ENCODE measurements at places on chromosomes 16 and 17.

- DNase-seq: no peak
Measured at GRCh38 chr16:57482845-57483545, 3.3 kb downstream of the DOK4 start.

DNA sequence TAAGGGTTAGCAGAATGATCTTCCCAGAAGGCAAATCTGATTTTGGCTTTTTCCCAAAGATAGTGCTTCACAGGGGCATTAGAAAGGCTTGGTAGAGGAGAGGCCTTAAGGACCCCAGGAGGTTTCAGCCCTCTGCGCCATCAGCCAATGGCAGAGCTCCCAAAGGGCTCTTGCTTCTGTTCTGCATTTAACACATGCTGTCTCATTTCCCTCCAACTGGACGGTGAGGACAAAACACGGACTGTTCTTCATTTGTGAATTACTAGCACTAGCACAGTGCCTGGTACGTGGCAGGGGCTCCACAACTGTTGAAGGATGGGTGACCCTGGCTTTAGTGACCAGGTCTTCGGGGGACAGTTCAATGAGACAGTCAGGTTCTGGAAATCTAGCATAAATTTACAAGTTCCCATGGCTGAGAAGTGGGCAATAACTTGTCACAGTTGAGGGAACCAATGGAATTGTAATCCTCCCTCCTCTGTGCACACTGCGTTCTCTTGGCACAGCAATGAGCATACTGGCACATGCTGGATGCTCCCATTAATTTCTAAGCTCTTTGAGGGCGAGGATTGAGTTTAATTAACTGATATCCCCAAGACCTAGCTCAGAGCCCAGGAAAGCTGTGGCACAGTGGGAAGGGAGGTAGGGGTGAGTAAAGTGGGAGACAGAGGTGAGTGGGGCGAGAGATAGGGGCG, 45.4 kb downstream of the COG7 start:
- DNase-seq: no peak

GRCh38 chr16:473046-474043, 47.9 kb downstream of the RAB11FIP3 start:
- DNase-seq: no peak

- DNase-seq: no peak
Measured at GRCh38 chr17:80303824-80304223, 43.2 kb downstream of the RNF213 start.

GRCh38 chr16:30893417-30893743, 497 bp downstream of the BCL7C start:
- no peak for DNase-seq

DNA sequence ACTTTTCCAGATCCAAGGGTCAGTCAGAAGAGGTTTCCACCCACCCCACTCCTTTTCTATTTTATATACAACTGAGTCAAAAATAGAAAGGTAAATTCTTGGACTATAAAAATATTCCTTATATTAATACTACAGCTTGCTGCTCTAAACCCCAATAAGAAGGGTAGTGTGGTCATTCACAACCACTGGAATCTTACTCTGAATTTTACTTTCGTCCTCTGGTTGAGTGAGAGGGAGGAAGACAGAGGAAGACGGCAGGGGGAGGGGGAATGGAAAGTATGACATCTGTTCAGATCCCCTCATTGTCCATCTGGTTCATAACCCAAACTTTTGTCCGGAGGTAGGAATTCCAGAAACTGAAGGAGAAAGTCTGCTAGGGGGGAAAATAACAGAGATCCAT, 67.2 kb downstream of the MAF start:
- DNase-seq: no peak

- DNase-seq: peak; percentile 97
Measured at GRCh38 chr17:75261336-75262111, at the start of the genes GGA3 and MRPS7. Gene GGA3 (minus strand): TSS chr17:75261606. CDS start chr17:75261587, 19 bp downstream. Gene MRPS7 (plus strand): TSS chr17:75261879. CDS start chr17:75261901, 22 bp downstream.

DNA sequence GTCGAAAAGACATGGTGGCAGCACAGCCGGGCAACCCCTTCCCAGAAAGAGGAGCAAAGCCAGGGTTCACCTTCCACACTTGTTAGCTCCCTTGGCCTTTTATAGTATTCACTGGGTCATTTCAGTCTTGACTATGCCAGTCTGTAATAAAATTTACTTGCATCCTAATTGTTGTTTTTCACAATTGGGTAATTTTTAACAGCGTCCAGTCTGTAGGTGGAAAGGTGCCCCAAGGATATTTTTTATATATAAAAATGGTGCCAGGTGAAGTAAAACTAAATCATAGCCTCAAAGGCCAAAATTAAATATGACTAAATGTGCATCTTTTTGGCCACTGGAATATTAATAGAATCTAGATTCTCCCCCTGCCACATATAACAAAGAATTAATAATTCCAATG, at the start of gene KRT26:
KRT26 (minus strand) TSS at position 101 of the 400 bp plus-strand sequence; CDS start at position 13, 88 bp downstream.
- DNase-seq: no peak

GRCh38 chr16:72876981-72877373, 171.0 kb downstream of the ZFHX3 start:
- DNase-seq: no peak

GRCh38 chr17:29622337-29623282, at the start of gene CORO6:
Gene CORO6 (minus strand): TSS chr17:29622912. CDS start chr17:29621421, 1,491 bp downstream.
- DNase-seq: peak; percentile 40

DNA sequence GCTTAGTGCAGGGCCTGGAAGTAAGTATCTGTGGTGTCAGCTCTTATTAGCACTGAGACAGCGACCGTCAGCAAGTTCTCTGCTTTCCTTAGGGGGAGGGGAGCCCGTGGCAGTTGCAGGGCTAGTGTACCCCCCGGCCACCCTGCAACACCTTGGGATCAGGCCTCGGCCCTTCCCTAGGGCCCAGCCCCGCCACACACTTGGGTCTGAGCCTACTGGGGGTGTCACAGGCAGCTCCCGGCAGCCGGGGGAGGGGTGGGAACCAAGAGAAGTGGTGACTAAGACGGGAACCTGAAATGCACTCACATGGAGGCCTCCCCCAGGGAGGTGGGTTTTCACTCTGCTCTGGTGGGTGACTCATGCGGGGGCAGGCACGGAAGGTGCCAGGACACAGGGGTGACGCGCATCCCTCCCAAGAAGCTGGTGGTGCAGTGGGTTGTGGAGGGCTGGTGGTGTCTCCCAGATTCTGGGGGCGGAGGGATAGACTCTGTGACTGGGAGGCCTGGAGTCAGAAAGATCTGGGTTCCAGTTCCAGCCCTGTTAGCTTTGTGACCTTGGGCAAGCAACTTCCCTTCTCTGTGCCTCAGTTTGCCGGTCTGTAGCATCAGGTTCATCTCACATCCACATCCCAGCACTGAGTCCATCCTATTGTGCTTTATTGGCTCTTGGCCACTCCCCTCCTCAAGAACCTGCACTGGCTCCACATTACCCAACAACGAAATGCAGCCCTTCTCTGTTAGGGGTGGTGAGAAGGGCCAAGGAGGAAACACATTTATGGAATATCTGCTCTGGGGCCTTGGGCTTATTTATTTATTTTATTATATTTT, 44.5 kb downstream of the LAT start:
- DNase-seq: peak; percentile 73

- DNase-seq: no peak
Measured at GRCh38 chr17:68433911-68434508, 23.3 kb downstream of the WIPI1 start.

GRCh38 chr16:6132121-6132520, 1034.5 kb upstream of the EEF2KMT start:
- DNase-seq: no peak

DNA sequence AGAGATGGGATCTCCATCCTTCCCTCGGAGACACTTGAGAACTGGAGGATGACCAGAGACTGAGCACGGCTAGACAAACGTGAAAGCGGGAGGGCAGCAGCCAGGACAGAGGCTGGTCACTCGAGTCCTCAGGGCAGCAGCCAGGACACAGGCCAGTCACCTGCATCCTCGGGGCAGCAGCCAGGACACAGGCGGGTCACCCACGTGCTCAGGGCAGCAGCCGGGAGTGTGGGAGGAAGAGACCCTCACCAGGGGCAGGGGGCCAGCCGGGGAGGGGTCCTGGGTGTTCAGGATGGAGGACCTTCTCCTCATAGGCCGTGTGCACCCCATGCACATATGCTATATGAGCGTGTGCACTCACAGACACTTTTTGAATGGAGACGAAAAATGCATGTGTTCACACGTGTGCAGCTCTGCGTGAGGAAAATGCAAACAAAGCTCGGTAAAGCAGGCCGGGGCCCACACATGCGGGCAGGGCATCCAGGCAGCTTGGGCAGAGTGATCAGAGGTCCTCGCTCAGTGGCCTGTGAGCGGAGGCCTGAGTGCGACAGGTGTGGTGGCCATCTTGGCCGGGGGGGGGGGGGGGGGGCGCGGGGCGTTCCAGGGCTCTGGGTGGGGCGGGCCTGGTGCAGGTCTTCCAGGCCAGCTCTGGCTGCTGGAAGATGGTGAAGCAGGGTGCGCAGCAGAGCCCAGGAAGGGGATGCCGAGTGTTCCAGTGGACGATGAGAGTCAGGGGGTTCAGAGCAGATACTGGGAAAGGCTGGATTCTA, 26.7 kb downstream of the ZNF469 start:
- DNase-seq: no peak
